ENCODE measurements at places on chromosomes 3 and 15. TPM values are rescaled to one million over a fixed set of nuclear protein-coding genes. Genes with fewer than 3 reads are reported as not detected.

DNA sequence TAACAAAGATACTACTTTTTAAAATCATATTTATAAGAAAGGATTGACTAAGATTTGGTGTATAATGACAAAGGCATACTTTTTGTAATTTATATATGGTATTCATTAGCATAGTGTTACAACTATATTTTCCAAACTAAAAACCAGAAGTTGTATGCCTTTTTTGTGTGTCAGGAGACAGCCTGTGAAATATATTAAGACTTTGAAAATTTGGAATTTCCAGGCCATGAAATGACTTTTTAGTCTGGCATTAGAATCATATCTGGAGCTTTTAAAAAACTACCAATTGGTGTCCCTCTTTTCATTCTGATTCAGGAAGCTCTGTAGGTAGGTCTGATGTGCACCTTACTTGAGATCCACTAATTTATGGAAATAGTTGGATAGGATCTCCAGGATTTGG lies 41.9 kb downstream of the CALML4 start:
- no peaks in the 10 kb centered on the region for H3K27me3 ChIP-seq
- H3K4me1 ChIP-seq: no peaks in the 10 kb centered on the region
- no peak for DNase-seq
- no peak overlapping the region for H3K4me3 ChIP-seq
- peaks cover 31% of the 10 kb centered on the region for H3K36me3 ChIP-seq

- H3K4me3 ChIP-seq: no peak overlapping the region
- no peak overlapping the region for H3K27ac ChIP-seq
- H3K27me3 ChIP-seq: no peaks in the 10 kb centered on the region
- peaks cover 4% of the 10 kb centered on the region for H3K4me1 ChIP-seq
- H3K36me3 ChIP-seq: peaks cover 25% of the 10 kb centered on the region
Measured at GRCh38 chr3:58411036-58411435, 22.6 kb downstream of the PDHB start.

DNA sequence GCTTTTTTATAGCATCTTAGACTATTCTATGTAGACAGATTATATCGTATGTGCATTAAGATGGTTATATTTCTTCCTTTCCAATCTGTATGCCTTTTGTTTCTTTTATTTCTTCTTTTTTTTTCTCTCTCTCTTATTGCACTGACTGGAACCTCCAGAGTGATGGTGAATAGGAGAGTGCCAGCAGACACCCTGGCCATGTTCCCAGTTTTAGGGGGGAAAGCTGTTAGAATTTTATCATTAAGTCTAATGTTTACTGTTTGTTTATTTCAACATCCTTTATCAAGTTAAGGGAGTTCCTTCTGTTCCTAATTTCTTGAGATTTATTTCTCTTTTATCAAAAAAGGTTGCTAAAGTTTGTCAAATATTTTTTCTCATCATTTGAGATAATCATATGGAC lies 116.6 kb upstream of the LRTM1 start:
- no peaks in the 10 kb centered on the region for H3K27me3 ChIP-seq
- H3K4me1 ChIP-seq: no peaks in the 10 kb centered on the region
- no peak for DNase-seq
- H3K4me3 ChIP-seq: no peak overlapping the region

DNA sequence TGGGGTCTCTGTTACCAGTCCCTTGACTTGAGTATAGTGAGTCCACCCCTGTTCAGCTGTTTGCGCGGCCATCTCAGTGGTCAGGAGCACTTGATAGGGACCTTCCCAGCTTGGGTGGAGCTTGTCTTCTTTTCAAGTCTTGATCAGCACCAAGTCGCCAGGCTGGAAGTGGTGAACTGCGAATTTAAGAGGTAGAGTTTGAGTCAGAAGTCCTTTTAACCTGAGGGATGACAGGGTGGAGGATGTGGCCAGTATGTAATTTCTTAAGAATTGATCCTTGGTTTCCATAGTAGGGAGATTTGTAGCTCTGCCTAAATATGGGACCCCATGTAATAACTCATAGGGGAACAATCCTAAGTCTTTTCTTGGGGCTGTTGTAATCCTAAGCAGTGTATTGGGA lies 86.3 kb upstream of the XCR1 start:
- no peaks in the 10 kb centered on the region for H3K36me3 ChIP-seq
- peaks cover 11% of the 10 kb centered on the region for H3K27me3 ChIP-seq
- no peak overlapping the region for H3K27ac ChIP-seq
- DNase-seq: no peak
- no peak overlapping the region for H3K4me3 ChIP-seq

Gene LEO1
- 31.4 TPM for total RNA-seq

- no peak overlapping the region for H3K27ac ChIP-seq
- H3K36me3 ChIP-seq: peaks cover 56% of the 10 kb centered on the region
- peaks cover 9% of the 10 kb centered on the region for H3K4me1 ChIP-seq
Measured at GRCh38 chr3:38229036-38229435, 36.6 kb upstream of the SLC22A13 start.

- no peak overlapping the region for H3K4me3 ChIP-seq
- H3K27ac ChIP-seq: no peak overlapping the region
- H3K36me3 ChIP-seq: no peaks in the 10 kb centered on the region
- H3K4me1 ChIP-seq: no peaks in the 10 kb centered on the region
Measured at GRCh38 chr3:141115789-141116541, 64.8 kb downstream of the SPSB4 start.

Gene HRG
- not detected for total RNA-seq

DNA sequence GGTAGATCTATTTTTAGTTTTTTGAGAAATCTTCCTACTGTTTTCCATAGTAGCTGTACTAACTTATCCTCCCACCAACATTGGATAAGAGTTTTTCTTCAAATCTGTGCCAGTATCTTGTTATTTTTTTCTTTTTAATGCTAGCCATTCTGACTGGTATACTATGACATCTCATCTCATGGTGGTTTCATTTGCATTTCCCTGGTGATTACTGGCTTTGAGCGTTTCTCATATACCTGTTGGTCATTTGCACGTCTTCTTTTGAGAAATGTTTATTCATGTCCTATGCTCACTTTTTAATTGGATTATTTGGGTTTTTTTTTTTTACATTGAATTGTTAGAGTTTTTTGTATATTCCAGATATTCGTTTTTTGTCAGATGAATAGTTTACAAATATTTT lies 398.1 kb downstream of the OCA2 start:
- no peak overlapping the region for H3K27ac ChIP-seq
- no peak overlapping the region for H3K4me3 ChIP-seq
- H3K27me3 ChIP-seq: no peaks in the 10 kb centered on the region
- DNase-seq: no peak
- H3K36me3 ChIP-seq: no peaks in the 10 kb centered on the region
- no peaks in the 10 kb centered on the region for H3K4me1 ChIP-seq

DNA sequence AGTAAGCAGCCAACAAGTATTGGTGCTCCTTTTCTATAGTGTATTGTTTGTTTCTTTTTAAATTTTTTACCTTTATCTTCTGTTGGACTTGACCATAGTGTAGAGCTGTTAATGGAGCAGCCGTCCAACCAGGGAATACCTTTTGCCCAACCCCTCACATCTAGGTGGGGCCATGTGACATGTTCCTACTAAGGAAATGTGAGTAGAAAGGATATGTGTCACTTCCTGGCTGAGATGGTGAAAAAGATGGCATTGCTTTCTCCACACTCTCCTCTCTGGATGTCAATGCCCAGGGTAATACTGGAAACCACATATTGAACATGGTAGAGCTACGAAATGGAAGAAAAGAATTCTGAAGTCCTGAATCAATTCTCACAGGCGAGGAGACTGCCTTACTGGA lies 218.8 kb downstream of the TBL1XR1 start:
- H3K4me3 ChIP-seq: no peak overlapping the region
- no peaks in the 10 kb centered on the region for H3K36me3 ChIP-seq
- no peaks in the 10 kb centered on the region for H3K27me3 ChIP-seq
- peaks cover 2% of the 10 kb centered on the region for H3K4me1 ChIP-seq

DNA sequence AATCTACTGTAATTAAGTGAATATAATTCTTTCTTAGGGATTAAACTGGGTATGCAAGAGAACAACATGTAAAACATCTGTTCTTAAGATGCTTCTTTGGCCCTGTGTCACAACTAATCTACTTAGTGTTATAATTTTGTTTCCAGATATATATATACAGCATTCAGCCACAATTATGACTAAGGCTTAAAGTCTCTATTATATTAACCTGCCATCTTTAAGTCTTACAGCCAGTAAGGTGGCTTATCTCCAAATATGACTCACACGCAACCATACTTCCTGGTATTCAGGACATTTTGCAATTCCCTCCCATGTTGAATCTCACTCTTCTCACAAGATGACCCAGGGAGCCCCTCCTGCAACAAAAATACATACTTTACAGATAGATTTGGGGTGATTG lies 6.6 kb upstream of the KBTBD8 start:
- H3K4me1 ChIP-seq: no peaks in the 10 kb centered on the region
- peaks cover 13% of the 10 kb centered on the region for H3K27me3 ChIP-seq
- H3K27ac ChIP-seq: no peak overlapping the region
- no peaks in the 10 kb centered on the region for H3K36me3 ChIP-seq

Measured in activated CD4-positive, alpha-beta T cell treated with anti-CD3 and anti-CD28 coated beads for 36 hours (primary cell).